ENCODE measurements at places on chromosomes 11 and 22. TPM values are rescaled to one million over a fixed set of nuclear protein-coding genes. Genes with fewer than 3 reads are reported as not detected.

ESAM gene
- 0.60 TPM for total RNA-seq

TEX12 gene
- total RNA-seq: not detected

- H3K36me3 ChIP-seq: no peaks in the 10 kb centered on the region
- DNase-seq: no peak
- H3K27ac ChIP-seq: no peak overlapping the region
These were observed 12.6 kb downstream of the PARVA start for GRCh38 chr11:12389676-12390657.

DNA sequence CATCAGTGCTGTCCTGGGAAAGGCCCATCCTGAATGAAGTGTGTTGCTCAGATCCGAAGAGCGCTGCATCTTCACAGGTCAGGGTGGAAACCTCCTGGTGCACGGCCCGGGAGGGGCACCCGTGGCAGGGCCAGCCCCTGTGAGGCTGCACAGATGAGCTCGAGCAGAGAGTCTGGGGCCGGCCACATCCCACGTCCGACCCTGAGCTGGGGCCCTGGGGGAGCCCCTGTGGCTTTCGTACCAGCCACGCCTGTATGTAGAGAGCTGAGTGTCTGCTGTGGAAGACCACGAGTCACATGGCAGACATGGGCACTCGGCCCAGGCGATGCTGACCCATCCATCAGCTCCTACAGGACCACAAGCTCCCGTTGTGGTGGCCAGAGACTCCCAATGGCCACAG is 24.9 kb upstream of the SEPTIN5 start:
- no peak overlapping the region for H3K27ac ChIP-seq
- no peaks in the 10 kb centered on the region for H3K36me3 ChIP-seq
- no peak for DNase-seq
- H3K4me3 ChIP-seq: no peak overlapping the region

ZFTA gene
- total RNA-seq: 4.3 TPM

GRCh38 chr11:101090679-101091270 is 38.8 kb downstream of the PGR start:
- no peaks in the 10 kb centered on the region for H3K4me1 ChIP-seq
- H3K4me3 ChIP-seq: no peak overlapping the region
- H3K36me3 ChIP-seq: no peaks in the 10 kb centered on the region
- DNase-seq: no peak
- no peak overlapping the region for H3K27ac ChIP-seq

IFITM1 gene
- total RNA-seq: 296 TPM

- peak overlapping the region; percentile 58 for H3K4me3 ChIP-seq
- H3K27me3 ChIP-seq: no peaks in the 10 kb centered on the region
- peaks cover 15% of the 10 kb centered on the region for H3K36me3 ChIP-seq
- H3K4me1 ChIP-seq: peaks cover 96% of the 10 kb centered on the region
- peak overlapping the region; percentile 87 for H3K27ac ChIP-seq
These were observed 31.9 kb downstream of the FLI1 start for GRCh38 chr11:128725630-128726319.

AIP gene
- total RNA-seq: 145 TPM

DNA sequence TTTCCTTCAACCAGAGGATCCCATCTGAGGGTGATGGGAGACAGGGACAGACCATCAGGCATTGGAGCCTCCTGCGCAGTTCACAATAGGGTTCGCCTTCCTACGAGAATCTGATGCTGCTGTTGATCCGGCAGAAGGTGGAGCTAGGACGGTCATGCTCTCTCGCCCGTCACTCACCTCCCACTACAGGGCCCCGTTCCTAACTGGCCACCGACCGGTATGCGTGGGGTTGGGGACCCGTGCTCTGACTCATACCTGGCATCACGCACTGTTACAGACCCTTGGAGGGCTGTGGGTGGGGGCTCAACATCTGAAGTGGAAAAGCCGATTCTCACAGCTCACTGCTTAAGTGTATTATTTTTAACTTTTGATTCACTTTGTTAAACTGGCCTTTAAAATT is 402.3 kb downstream of the BRD1 start:
- H3K4me1 ChIP-seq: no peaks in the 10 kb centered on the region
- H3K27ac ChIP-seq: no peak overlapping the region
- no peak for DNase-seq

GRCh38 chr22:26066534-26066933 is 102.7 kb upstream of the SEZ6L start:
- H3K4me3 ChIP-seq: no peak overlapping the region
- H3K27ac ChIP-seq: no peak overlapping the region
- H3K27me3 ChIP-seq: peaks cover 7% of the 10 kb centered on the region
- no peak for DNase-seq
- H3K4me1 ChIP-seq: no peaks in the 10 kb centered on the region

DNA sequence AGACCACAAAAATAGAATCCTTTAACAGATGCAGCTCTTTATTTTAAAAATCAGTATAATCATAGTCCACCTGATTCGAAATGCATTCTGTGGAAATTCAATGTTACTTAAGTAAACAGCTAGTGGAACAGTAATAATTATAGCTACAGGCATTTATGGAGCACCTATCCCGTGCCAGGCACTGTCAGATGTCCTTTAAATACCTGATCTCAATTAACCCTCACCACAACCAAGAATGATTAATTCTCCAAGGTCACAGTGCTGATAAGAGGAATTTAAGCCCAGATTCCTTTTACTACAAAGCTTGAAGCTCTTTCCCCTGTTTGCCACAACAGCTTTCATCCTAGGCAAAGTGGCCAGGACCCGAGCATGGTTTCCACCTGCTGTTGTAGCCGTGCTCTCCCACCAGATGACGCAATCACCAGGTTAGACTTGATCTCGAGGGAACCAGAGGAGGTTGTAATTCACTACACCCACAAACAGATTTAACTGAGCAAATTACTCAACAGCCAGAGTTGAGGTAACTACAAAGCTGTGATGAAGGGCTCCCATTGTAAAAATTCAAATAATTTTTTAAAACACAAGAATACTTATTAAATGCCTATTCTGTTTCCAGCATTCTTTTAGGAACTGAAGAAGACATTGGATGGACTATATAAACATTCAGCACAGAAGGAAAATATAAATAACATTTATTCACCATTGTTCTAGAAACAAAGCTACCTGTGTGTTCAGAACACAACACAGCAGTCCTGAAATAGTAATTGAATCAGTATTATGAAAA is 10.3 kb downstream of the PRDM10 start:
- H3K36me3 ChIP-seq: peaks cover 10% of the 10 kb centered on the region
- no peaks in the 10 kb centered on the region for H3K27me3 ChIP-seq
- DNase-seq: peak; percentile 71
- H3K27ac ChIP-seq: no peak overlapping the region
- H3K4me1 ChIP-seq: peaks cover 11% of the 10 kb centered on the region

CCDC81 gene
- 0.83 TPM for total RNA-seq

DNA sequence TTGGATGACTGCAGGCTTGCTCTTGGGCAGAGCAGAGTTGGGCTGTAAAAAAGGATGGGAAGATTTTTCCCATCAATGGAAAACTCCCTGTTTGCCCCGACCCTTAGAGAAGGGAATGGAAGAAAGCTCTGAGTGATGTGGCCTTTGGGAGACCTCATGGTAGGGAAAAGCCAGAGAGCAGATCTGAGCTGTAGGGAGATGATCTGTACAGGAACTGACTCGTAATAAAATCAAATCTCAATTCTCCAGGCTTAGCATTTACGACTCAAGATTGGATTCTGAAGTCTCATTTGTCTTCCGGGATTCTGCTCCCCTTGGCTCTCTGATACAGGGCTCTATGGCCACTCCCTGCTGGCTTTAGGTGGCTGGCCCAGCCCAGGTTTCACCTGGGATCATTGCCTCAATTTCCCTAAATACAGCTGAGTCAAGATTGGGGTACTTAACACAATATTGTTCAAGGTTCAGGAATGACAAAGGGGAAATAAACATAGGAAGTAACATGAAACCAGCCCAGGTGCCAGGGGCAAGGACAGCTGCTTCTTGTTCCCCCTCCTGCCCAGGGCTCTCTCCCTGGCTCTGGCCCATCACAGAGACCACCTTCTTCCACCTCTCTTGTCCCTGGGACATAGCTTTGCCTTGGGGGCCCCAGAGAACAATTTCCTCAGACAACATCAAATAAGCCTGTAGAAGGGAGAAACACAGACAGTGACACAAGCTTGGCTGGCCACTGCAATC is 38.4 kb upstream of the THY1 start:
- H3K27ac ChIP-seq: no peak overlapping the region
- no peaks in the 10 kb centered on the region for H3K4me1 ChIP-seq
- peaks cover 20% of the 10 kb centered on the region for H3K27me3 ChIP-seq
- H3K4me3 ChIP-seq: no peak overlapping the region
- no peaks in the 10 kb centered on the region for H3K36me3 ChIP-seq
- DNase-seq: no peak

DNA sequence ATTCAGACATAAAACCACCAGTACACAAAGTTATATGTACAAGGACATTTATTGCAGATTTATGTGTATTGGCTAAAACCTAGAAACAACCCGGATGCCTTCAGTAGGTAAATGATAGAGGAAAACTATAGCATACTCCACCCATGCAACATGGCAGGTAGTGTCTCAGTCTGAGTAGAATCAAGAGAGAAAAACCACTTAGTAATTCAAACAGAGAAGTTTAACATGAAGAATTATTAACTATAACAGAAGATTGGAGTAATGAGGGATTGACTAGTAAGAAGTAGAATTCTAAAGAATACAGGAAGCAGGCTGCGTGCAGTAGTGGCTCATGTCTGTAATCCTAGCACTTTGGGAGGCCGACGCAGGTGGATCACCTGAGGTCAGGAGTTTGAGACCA is 16.2 kb upstream of the SPTY2D1 start:
- H3K27me3 ChIP-seq: no peaks in the 10 kb centered on the region
- H3K27ac ChIP-seq: no peak overlapping the region
- DNase-seq: no peak
- no peak overlapping the region for H3K4me3 ChIP-seq
- no peaks in the 10 kb centered on the region for H3K36me3 ChIP-seq

GRCh38 chr11:67646535-67647336 is 3.8 kb downstream of the ACY3 start:
- H3K27ac ChIP-seq: peak overlapping the region; percentile 62
- H3K4me1 ChIP-seq: peaks cover 51% of the 10 kb centered on the region
- peak; percentile 73 for DNase-seq

GRCh38 chr11:14751975-14752407 is 108.4 kb downstream of the PDE3B start:
- no peaks in the 10 kb centered on the region for H3K27me3 ChIP-seq
- peaks cover 22% of the 10 kb centered on the region for H3K36me3 ChIP-seq
- DNase-seq: no peak
- H3K4me3 ChIP-seq: peak overlapping the region; percentile 6
- H3K27ac ChIP-seq: peak overlapping the region; percentile 80

GRCh38 chr11:30435488-30435887 is 112.6 kb downstream of the ARL14EP start:
- no peak overlapping the region for H3K4me3 ChIP-seq
- no peaks in the 10 kb centered on the region for H3K4me1 ChIP-seq
- H3K27ac ChIP-seq: no peak overlapping the region
- peaks cover 6% of the 10 kb centered on the region for H3K27me3 ChIP-seq

DNA sequence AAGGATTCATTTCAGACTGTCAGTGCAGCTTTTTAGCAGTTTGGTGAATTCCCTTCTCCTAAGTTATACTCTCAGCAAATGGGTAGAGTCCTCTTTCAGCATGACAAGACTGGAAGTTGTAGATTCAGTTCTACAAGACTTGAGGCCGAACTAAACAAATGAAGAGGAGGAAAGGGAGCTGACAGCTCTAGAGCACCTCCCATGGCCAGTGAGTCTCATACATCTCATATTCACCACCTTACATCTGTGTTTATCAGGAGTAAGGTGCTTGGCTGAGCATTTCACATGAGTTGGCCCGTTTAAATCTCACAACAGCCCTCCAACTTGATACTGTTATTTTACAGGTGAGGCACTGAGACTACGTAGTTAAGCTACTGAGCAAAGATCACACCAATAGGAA is 30.4 kb downstream of the SEZ6L start:
- H3K36me3 ChIP-seq: no peaks in the 10 kb centered on the region
- no peak for DNase-seq
- H3K27me3 ChIP-seq: peaks cover 11% of the 10 kb centered on the region

RIMBP3C gene
- not detected for total RNA-seq

- DNase-seq: no peak
- H3K4me3 ChIP-seq: no peak overlapping the region
- H3K36me3 ChIP-seq: no peaks in the 10 kb centered on the region
- H3K27me3 ChIP-seq: no peaks in the 10 kb centered on the region
- H3K4me1 ChIP-seq: peaks cover 10% of the 10 kb centered on the region
These were observed 57.4 kb downstream of the NECTIN1 start for GRCh38 chr11:119671561-119672015.

- no peak overlapping the region for H3K27ac ChIP-seq
- H3K4me3 ChIP-seq: no peak overlapping the region
- no peak for DNase-seq
- no peaks in the 10 kb centered on the region for H3K27me3 ChIP-seq
- H3K36me3 ChIP-seq: peaks cover 3% of the 10 kb centered on the region
- H3K4me1 ChIP-seq: peaks cover 5% of the 10 kb centered on the region
These were observed 10.0 kb downstream of the CNTF start for GRCh38 chr11:58632510-58632909.

GGTLC2 gene
- total RNA-seq: not detected

DNA sequence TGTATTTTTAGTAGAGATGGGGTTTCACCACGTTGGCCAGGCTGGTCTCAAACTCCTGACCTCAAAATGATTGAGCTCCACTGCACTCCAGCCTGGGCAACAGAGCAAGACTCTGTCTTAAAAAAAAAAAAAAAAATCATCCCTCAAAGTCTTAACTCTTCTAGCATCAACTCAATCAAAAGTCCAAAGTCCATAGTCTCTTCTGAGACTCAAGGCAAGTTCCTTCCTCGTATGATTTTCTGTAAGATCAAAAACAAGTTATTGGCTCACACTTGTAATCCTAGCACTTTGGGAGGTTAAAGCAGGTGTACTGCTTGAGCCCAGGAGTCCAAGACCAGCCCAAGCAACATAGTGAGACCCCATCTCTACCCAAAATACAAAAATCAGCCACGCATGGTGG is 24.4 kb downstream of the PLEKHB1 start:
- DNase-seq: no peak
- H3K4me1 ChIP-seq: no peaks in the 10 kb centered on the region
- H3K27me3 ChIP-seq: no peaks in the 10 kb centered on the region
- no peak overlapping the region for H3K4me3 ChIP-seq
- H3K27ac ChIP-seq: no peak overlapping the region
- H3K36me3 ChIP-seq: no peaks in the 10 kb centered on the region

GRCh38 chr11:43746670-43747069 is 66.1 kb downstream of the HSD17B12 start:
- no peaks in the 10 kb centered on the region for H3K27me3 ChIP-seq
- DNase-seq: no peak
- no peak overlapping the region for H3K4me3 ChIP-seq
- H3K36me3 ChIP-seq: peaks cover 45% of the 10 kb centered on the region
- no peak overlapping the region for H3K27ac ChIP-seq

MUC5B gene
- total RNA-seq: not detected

MRGPRD gene
- total RNA-seq: not detected

MRPL23 gene
- 134 TPM for total RNA-seq

GRCh38 chr11:114200351-114201133 is 95.7 kb upstream of the NNMT start:
- no peak overlapping the region for H3K27ac ChIP-seq
- no peaks in the 10 kb centered on the region for H3K4me1 ChIP-seq
- no peak for DNase-seq
- H3K36me3 ChIP-seq: no peaks in the 10 kb centered on the region
- no peak overlapping the region for H3K4me3 ChIP-seq

Measured in activated CD8-positive, alpha-beta T cell treated with anti-CD3 and anti-CD28 coated beads for 36 hours (primary cell).